ENCODE measurements at places on chromosomes 6 and 20.

DNA sequence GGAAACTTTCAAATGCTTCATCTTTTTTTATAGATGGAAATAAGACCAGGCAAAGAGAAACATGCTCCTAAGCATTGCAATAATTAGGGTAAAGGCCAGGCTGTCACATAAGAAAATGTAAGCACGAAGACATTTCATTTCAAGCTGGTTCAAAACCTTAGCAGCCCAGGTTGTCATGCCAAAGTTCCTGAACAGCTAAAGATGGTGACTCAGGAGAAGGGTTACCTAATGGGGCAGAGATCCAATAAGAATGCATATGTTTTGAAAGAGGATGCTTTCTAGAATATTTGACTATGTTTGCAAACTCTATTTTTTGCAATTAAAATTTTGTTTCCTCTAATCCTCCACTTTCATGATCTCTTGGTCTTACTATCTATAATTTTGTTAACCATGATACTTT, 65.6 kb upstream of the PHACTR2 start:
- DNase-seq, result no peak

DNA sequence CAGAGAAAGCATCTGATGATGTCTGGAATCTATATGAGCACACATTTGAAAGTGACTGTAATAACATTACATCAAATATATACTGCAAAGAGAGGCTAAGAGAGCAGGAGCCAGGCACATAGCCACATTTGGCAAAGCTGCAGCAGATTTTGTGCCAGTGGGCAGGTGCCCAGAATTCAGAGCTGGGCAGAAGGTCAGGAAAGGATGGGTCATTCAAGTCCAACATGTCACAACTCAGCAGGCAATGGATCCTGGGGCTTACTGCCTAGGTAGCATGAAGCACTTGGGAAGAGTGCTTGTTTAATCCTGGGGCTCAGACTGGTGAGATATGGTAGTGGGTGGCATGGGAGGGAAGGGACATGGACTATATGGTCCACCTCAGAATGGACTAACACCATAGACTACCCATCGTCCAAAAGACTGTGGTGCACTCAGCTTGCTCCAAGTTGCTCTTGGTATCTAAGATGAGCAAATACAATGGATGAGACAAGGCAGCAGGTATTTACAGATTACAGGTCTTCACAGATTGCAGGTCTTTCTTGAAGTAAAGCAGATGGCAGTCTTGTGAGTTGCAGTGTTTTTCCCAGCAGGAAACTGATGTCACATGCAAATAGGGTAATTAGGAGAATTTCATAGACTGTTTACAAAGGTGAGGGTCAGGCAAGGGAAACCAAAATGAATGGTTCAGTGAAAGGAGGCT, 31.2 kb upstream of the SHLD1 start:
- DNase-seq, result no peak

GRCh38 chr20:6576726-6577125, 190.8 kb upstream of the BMP2 start:
- DNase-seq, result no peak

- no peak for DNase-seq
Observed at GRCh38 chr20:13223736-13224520, 2.9 kb downstream of the ISM1 start.

All from endodermal cell (in vitro differentiated cells).